ENCODE measurements at places on chromosomes 2 and 18.

- DNase-seq = peak; percentile 37
Measured at GRCh38 chr2:219178377-219179175, 501 bp downstream of the RETREG2 start.

- no peak for DNase-seq
Measured at GRCh38 chr2:127185705-127186104, 34.4 kb downstream of the CYP27C1 start.

- no peak for DNase-seq
Measured at GRCh38 chr2:84841577-84841976, 39.3 kb downstream of the TRABD2A start.

DNA sequence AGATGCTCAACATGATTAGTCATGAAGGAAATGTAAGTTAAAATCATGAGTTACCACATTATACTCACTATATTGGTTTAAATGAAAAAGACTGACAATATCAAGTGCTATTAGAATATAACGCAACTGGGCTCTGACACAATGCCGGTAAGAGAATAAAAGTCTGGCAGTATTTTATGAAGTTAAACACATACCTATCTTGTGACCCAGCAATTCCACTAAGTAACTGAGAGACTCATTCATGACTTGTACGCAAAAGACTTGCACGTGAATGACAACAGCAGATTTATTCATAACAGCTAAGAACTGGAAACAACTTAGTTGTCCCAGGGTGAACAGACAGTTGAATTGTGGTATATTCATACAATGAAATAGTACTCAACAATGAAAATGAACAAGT lies 342.1 kb downstream of the SLC4A3 start:
- DNase-seq = peak; percentile 67

DNA sequence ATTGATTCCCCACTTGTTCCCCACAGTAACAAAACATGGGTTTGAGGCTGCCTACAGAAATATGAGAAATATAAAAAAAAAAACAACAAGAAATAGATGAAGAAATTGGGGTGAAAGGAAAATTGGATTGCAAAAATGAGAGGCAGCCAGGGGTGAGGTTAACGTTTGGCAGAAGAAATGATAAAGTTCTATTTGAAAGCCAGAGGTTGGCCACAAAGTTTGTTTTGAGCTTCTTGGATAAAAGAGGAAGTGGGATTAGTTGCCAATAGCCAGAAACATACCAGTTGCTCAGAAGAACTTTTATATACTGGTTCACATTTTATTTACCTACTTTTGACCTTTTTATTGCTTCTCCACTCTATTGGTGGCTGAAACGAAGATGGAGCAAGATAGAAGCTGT lies 67.5 kb downstream of the FASTKD2 start:
- DNase-seq = peak; percentile 9

DNA sequence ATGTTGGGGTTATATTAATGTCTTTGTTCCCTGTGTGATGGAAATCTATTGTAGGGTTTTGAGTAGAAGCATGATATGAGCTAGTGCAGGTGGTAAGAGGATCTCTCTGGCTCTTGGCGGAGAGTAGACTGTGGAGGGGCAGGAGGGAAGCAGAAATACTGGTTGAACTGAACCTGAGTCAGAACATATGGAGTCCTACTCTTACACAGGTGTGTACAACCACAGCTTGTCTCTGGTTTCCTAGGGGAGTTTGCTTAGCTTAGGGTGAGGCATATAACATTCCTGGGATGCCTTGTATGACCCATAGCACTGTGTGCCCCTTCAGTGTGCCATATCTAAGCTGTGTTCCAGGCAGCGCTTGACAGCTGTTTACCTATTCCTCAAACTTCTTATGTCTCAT lies 97.3 kb upstream of the GCFC2 start:
- DNase-seq = no peak
